Upper lobe of left lung (tissue), 6 donors: ENCODE measurements at places on chromosomes 11 and 22.
A peak's percentile ranks its signal among the peaks of the same experiment; 100 is the strongest.

- H3K4me1 ChIP-seq = peaks cover 25% of the 10 kb centered on the region
- H3K36me3 ChIP-seq = no peaks in the 10 kb centered on the region
- no peaks in the 10 kb centered on the region for H3K27me3 ChIP-seq
- H3K27ac ChIP-seq = peak overlapping the region; percentile 82
- DNase-seq = peak; percentile 90
Observed at GRCh38 chr22:19291218-19291579, 320 bp downstream of the CLTCL1 start.

DNA sequence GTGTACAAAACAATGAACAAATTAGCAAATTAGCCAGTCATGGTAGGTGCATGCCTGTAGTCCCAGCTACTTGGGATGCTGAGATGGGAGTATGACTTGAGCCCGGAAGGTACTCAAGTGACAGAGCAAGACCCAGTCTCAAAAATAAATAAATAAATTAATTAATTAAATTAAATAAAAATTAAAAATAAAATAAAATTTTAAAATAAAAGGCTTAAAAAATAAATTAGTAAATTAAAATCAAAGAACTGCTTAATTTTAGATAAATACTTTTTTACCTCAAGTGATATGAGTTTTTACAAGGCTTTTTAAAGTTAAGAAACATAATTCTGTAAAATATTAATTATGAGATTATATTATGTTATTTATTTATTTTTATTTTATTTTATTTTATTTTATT, 50.9 kb upstream of the TSPAN18 start:
- no peak overlapping the region for H3K27ac ChIP-seq
- no peaks in the 10 kb centered on the region for H3K36me3 ChIP-seq
- H3K4me3 ChIP-seq = no peak overlapping the region
- no peaks in the 10 kb centered on the region for H3K4me1 ChIP-seq

DNA sequence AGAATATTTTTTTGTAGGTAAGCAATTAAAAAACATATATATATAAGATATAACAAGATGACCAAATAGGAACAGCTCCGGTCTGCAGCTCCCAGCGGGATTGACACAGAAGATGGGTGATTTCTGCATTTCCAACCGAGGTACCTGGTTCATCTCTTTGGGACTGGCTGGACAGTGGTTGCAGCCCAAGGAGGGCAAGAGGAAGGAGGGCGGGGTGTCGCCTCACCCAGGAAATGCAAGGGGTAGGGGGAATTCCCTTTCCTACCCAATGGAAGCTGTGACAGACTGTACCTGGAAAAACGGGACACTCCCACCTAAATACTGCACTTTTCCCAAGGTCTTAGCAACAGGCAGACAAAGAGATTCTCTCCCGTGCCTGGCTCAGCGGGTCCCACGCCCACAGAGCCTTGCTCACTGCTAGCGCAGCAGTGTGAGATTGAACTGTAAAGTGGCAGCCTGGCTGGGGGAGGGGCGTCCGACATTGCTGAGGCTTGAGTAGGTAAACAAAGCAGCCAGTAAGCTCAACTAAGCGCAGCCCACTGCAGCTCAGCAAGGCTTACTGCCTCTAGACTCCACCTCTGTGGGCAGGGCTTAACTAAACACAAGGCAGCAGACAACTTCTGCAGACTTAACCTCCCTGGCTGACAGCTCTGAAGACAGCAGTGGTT, 163.8 kb downstream of the CWF19L2 start:
- no peak overlapping the region for H3K27ac ChIP-seq
- no peaks in the 10 kb centered on the region for H3K27me3 ChIP-seq
- H3K36me3 ChIP-seq = no peaks in the 10 kb centered on the region
- H3K4me1 ChIP-seq = no peaks in the 10 kb centered on the region

GRCh38 chr22:26213826-26214225, 44.6 kb downstream of the SEZ6L start:
- DNase-seq = peak; percentile 23
- no peaks in the 10 kb centered on the region for H3K27me3 ChIP-seq
- H3K4me1 ChIP-seq = no peaks in the 10 kb centered on the region
- no peak overlapping the region for H3K27ac ChIP-seq

DNA sequence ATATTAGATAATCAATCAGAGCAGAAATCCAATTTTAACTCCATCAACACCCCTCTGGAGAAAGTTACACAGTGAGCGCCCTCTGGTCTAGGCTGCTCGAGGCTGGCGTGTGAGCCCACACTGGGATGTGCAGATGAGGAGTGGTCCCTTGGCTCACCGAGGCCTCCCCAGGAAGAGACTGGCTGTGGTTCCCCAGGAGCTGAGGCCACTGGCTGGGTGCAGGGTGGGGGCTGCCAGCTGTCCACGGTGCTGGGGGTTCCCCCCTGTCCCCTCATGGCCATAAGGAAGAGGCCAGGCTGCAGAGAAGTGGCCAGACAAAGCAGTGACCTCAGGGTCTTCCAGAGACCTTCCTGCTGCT, 750.7 kb downstream of the BRD1 start:
- H3K4me1 ChIP-seq = no peaks in the 10 kb centered on the region
- H3K27ac ChIP-seq = no peak overlapping the region
- no peak overlapping the region for H3K4me3 ChIP-seq
- no peaks in the 10 kb centered on the region for H3K27me3 ChIP-seq
- no peak for DNase-seq
